ENCODE measurements at places on chromosomes 4 and X.
A peak's percentile ranks its signal among the peaks of the same experiment; 100 is the strongest.

DNA sequence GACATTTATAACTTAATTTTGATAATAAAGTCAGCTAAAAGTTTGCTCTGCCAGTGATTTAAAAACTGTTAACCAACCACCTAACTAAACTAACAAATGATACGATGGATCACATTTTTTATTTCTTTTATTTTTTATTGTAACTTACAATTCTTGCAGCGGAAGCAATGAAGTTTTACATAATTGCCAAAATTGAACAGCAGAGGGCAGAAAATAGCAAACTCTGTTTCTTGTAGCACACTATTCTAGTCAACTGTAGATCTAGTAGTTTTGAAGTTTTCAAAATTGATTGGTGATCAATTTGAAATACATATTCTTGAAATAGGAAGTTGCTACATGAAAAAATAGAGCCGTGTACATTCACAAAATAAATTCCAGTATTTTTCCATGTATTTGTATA lies 2.8 kb upstream of the GRIA2 start:
- DNase-seq = peak; percentile 65

DNA sequence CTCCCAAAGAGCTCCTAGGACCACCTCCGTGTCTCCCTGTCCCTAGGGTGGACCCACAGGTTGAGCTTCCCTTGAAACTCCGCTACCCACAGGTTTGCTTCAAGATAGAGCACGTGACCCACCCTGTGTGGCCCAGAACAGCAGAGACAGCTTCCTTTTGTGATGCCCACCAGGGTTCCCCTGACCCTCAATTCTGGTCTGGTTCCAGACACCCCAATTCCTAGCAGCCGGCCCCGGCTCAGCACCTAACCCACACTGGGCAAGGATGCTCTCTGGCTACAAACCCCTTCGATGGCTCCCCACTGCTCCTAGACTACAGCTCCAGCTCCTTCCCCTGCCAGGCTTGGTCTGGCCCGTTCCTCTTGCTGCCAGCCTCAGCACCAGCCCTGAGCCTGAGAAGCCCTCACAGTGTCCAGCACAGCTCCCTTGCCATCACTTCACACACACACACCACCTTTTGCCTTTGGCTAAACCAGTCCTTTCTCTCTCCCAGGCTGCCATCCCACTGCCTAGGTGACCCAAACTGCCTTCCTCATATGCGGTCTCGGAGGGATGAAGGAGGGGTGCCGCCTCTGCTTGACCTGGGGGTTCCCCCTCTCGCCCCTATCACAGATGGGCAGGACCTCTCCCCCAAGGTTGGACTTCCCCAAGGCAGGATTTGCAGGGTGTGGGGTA lies 6.2 kb downstream of the PNCK start:
- DNase-seq = no peak

GRCh38 chr4:48661391-48661790 lies 118.7 kb downstream of the FRYL start:
- DNase-seq = no peak

DNA sequence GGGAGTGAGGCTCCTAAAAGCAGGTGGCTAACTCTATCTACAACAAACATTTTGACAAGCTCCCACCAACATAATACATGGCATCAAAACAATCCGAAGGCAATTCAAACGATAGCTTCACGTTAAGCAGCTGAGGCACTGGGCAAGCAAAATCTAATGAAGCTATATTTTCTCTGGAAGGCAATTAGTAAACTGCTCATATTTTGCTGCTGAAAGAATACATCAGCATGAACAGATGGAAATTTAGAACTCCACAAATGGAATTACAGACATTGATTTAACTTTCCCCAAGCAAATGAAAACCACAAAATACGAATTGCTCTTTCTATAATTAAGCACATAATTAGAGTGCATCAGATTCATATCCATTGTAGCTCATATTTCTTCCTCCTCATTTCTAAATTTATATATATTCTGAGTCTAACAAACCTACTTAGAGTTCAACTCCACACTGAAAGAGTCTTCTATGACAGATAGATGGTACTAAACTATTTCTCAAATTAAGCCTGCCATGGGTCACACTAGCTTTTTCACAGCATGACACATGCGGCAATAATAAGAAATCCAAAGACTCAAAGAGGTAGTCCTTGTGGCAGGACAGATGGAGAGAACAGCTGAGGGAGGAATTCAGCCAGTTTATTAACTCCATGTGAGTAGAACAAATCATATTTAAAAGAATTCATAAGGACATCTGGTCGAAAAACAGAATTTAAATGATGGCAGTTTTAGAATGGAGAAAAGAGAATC lies 305.4 kb downstream of the MAPK10 start:
- no peak for DNase-seq

GRCh38 chr4:40842725-40843423 lies 93.1 kb downstream of the NSUN7 start:
- DNase-seq = no peak

DNA sequence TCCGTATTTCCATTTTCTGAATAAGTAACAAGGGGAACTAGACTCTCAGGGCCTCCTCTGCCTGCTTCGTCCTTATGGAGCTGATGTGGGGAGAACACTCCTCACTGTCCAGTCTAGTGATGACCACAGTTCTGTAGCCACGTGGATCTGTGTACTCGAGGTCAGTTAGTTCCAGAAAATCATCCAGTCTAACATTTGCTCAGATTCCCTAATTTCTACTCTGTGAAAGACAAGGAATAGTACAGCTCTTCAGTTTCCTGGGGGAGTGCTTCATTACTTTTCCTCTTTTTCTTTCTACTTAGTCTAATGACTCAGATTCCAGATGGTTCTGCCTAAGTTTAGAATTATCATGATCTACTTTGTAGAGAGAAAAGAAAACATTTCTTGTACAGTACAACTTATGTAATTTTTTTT lies 82.6 kb downstream of the SORBS2 start:
- peak; percentile 36 for DNase-seq

GRCh38 chr4:84035568-84035967 lies 463.5 kb downstream of the NKX6-1 start:
- DNase-seq = no peak

- DNase-seq = no peak
Measured at GRCh38 chr4:8893624-8894423, 22.2 kb upstream of the HMX1 start.

DNA sequence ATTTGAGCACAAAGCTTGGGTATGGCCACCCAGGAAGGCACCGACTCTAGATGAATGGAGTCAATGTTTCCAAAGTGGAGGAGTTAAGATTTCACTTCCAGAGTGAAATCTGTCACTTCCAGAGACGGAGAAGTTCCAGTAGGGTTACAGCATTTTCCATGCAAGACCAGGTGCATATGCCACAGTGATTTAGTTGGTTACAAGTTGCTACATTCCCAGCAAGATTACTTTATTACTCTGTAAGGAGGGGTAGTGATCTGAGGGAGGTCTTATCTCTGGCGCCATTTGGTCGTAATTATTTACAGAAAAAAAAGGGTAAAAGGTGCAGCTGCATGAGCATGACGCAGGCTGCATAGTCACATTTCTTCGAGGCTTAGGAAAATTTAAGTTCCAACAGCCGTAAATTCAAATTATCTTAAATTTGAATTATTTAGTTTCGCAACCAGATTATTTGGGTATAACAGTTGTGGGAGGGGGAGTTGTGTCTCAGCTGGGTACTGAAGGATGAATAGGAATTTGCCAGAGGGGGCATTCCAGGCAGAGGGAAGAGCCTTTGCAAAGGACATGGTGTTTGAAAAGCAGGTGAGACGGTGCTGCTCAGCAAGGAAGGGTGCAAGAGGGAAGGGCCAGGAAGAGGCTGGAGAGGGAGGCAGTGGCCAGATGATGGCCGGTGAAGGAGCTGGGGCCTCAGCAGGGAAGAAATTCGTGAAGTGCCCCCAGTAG lies 17.4 kb upstream of the AFAP1 start:
- no peak for DNase-seq

- no peak for DNase-seq
Measured at GRCh38 chr4:163251204-163251603, 81.2 kb downstream of the NPY1R start.

- peak; percentile 72 for DNase-seq
Measured at GRCh38 chr4:155777971-155778735, 19.3 kb downstream of the GUCY1B1 start.

DNA sequence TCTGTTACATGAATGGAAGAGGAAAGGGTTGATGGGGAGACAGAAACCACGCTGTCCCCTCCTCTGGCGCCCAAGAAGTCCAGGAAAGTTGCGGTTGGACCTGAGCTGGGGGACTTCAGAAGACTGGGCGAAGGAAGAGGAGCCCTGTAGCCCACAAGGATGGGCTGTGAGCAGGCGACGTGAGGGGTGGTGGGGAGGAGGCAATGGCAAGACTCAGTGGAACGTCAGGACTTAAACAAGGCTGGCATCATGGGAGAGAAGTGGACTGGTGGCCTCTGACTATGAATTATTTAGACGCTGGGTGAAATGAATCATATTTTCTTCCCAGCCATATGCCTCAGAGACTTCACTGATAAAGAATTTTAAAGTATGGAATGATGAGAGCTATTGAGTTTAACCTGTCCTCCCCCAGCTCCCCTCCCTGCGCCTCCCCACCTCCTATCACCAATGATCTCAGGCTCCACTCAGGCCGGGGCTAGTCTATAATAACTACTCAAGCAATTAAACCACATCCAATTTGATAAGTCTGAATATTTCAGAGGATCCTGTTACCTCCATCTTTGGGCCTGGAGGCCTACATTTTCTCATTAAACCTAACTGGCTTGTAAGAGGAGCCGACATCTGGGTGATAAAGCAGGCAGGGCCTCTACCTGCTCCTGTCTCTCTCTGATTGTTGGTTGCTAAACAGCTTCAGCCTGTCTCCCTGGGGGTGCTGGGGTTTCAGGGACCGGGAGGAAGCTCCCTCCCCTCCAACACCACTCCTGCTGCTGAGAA lies 63.6 kb downstream of the SMIM20 start:
- no peak for DNase-seq

GRCh38 chr4:40570348-40571077 lies 59.2 kb downstream of the RBM47 start:
- DNase-seq = no peak

DNA sequence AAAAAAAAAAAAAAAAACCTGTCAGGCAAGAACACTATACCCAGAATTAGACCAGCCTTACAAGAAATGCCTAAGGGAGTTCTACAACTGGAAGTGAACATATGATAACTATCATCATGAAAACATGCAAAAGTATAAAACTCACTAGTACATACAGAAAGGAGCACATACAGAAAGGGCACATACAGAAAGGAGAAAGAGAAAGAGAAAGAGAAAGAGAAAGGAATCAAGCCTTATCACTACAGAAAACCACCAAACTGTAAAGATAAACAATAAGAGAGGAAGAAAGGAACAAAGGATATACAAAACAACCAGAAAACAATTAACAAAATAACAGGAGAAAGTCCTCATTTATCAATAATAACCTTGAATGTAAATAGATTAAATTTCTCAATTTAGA lies 50.4 kb downstream of the PHKA1 start:
- no peak for DNase-seq

- DNase-seq = no peak
Measured at GRCh38 chr4:189299706-189300105, 641.0 kb upstream of the FRG1 start.

DNA sequence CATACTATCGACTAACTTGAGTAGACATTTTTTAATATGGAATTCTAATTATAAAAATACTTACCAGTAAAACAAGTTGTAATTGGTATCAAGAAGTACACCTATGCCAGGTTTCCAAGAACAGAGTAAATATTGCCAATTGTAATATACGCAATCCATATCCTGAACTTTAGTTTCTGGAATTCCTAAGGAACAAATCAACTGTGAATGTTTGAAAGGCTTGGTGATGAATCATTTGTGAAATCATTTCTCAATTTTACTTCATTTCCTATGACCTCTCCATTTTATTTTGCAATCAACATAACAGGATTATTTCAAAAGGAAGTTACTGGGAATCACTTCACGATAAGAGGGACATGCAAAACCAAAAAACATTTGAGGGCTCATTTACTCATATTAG lies 3.7 kb downstream of the IL13RA2 start:
- peak; percentile 54 for DNase-seq

- no peak for DNase-seq
Measured at GRCh38 chr4:15667006-15667405, 11.8 kb upstream of the FBXL5 start.

- no peak for DNase-seq
Measured at GRCh38 chrX:64395568-64395929, 297 bp upstream of the MTMR8 start.

DNA sequence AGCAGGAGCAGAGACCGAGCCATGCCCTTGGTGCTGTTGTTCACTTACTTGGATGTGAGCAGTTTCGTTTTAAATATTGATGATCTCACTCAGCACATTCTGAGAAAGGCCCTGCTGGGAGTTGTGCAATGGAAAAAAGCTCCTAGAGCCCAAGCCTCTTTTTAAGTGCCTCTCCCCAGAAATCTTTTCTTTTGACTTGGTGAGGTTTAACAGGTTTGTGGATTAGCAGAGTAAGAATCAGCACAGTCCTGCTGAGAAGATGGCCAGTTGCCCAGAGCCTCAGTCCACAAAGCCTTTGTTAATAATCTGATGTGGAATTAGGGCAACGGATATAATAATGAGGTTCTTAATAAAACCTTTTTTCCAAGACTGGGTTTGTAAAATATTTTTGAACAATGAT lies 157.5 kb upstream of the ATP6AP2 start:
- no peak for DNase-seq

DNA sequence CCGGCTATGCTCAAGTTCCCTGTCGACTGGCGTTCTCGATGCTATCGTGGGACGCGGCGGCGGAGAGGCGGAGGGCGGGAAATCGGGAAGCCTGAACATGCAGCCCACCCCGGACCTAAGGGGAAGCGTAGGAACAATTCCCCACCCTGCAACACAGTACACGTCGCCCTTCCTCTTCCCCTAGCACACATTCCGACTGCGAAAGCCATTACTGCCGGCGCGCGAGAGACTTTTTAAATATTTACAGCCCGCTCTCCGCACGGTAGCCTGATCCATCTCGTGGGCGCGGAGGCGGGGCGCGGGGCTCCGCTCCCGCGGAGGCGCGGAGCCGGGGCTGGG lies 48.1 kb upstream of the BCOR start:
- DNase-seq = peak; percentile 47

DNA sequence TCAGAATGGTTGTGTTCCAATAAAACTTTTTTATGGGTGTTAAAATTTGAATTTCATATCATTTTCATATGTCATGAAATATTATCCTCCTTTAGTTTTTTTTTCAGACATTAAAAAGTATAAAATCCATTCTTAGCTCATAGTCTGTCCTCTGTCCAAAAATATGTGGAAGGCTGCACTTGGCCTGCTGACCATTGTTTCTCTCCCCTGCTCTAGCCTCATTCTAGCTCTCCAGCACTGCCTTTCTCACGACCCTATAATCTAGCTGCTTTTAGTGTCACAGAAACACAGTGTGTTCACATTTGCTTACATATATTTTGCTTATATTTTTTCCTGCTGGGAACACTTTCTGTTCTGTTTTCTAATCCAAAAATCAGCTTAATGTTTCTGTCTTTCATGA lies 165.0 kb upstream of the ANK2 start:
- no peak for DNase-seq

DNA sequence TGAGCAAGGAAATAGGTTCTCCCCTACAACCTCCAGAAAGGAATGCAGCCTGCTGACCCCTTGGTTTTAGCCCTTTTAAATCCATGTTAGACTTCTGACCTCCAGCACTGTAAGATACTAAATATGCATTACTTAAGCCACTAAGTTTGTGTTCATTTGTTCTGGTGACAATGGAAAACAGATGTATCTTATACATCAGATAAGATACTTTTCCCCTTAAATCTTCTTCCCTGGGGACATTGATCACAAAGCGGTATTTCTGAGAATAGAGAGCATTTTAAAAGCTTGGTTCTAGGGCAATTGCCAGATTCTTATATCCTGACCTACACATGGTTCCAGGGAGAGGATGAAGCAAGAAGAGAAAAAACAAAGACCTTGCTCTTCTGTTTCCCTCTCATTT lies 6.5 kb upstream of the TMEM184C start:
- peak; percentile 71 for DNase-seq

Measured in adipocyte (in vitro differentiated cells).